ENCODE measurements at places on chromosomes 11 and 22.

DNA sequence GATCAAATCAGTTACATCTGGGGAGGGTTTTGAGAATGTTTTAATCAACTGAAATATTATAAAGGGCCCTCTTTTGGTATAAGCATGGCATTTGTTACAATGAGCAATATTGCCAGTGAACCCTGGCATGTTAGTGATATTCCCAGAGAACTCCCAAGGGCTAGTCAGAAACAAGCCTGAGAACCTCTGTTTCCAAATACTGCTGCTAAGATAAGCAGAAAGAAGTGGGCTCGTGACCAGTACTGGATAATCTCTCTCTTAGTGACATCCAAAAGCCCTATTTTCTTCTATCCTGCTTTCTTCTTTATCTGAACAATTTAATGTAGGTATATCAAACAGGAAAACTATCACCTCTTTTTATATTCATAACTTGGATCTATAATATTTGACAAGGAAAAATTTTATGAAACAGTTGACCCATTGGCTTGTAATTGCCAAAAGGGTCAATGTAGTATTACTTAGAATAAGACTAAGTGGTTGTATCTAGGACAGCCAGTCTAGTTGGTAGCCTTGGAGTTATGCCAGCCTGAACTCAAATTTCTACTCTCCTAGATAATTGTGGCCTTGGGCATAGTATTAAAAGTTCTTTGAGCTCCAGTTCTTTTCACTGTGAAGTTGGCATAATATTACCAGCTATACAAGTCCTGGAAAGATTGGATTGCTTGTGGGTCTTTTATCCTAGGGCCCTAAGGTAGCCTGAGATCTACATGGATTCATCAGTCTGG lies 15.7 kb downstream of the CAT start:
- no peak for DNase-seq

DNA sequence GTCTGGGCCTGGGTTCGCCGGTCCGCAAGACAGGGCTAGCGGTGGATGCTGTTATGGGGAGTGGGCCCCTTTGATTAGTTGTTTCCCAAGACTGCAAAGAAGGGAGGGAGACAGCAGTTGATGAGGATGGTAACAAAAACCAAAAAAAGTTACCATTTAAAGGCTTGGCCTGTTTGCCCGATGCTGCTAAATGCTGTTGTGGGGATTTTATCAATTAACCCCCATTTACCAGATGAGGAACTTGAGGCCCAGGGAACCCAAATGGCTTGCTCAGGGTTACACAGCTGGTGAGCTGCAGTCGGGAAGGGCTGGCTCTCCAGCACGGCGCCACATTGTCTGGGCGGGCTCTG lies 3.4 kb downstream of the TRPT1 start:
- no peak for DNase-seq

GRCh38 chr22:26367402-26368245 lies 61.4 kb upstream of the ASPHD2 start:
- no peak for DNase-seq

- no peak for DNase-seq
Observed at GRCh38 chr22:30447656-30448055, 22.1 kb downstream of the MTFP1 start.

DNA sequence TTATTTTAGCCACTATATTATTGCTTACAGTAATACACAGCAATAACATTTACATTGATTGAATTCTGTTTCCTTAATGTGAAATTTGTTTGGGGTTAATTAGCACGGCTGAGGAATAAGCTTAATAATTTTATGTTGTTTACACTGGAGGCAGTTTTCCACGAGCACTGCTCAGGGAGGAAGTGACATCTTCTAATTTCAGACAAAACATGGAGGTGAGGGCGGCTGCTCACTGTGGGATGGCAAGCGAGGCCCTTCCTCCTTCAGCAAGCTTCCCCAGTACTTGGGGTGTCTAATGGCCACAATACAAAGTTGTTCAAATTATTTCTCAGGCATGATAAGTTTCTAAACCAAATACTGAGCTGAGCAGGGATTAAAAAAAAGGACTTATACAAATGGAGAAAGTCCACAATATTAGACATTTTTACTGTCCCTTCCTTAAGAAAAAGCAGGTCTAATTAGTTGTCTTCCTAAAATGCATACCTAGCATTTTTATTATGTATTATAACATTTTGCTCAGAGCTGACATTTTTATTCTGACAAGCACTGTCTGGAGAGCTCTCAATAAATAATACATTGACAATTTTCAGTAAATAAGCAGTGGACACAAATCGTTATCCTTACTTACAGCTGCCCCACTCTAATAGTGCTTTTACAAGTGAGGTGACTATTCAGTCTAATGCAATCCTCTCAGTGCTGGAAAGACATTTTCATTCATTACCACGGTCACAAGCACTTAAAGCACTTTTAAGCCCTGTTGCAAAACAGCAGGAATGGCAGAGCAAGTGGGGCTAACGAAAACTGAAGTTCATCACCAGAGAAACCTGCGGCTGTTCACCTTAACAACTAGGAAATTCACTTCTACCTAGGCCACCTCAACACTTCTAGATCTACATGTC lies 56.2 kb downstream of the SOX6 start:
- no peak for DNase-seq

DNA sequence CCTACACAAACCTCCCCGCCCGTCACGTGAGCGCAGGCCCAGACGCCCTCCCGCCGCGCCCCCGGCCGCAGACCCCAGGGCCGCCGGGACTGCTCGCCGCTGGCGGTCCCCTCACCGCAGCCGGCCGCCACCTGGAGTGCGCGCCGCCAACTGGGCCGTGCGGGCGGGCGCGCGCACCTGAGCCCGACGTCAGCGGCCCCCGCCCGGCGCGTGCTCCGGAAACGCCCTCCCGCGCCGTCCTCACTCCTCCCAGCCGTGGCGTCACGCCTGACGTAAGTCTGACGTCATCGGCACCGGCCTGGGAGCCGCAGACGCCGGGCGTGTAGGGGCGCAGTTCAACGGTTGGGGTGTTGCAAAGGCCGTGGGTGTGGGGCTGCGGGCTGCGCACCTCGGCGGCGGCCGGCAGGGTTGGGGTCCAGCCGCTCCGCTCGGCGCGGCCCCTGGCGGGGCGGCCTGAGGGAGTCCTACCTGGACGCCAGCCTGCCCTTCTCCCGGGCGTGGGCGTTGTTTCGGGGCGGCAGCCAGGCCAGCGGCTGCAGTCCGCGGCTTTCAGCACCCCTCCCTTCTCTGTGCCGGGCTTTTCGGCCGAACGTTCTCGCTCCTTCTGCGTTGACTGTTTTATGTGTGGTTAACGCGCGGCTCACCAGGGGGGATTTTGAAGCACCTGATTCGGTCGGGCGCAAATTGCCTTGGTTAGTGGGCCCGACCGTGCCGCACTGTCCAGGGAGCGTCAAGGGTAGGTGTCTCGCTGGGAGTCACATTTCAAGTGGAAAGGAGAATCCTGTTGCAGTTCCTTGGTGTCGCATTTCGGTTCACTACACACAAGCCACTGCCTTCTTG lies at the start of gene JOSD1:
JOSD1 (minus strand) TSS at position 155 of the 840 bp plus-strand sequence. CDS start 956 bp downstream, outside the sequence.
- DNase-seq = no peak

DNA sequence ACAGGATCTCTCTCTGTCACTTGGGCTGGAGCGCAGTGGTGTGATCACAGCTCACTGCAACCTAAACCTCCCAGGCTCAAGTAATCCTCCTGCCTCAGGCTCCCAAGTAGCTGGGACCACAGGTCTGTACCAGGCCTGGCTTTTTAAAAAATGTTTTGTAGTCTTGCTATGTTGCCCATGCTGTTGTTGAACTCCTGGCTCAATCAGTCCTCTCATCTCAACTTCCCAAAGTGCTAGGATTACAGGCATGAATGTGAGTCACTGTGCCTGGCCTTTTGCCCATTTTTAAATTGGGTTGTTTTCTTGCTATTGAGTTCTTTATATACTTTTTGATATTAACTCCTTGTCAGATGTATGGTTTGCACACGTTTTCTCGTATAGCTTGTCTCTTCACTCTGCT lies 33.0 kb upstream of the PITPNB start:
- DNase-seq = no peak

GRCh38 chr11:66007201-66007634 lies 4.6 kb upstream of the CST6 start:
- no peak for DNase-seq

GRCh38 chr11:59730896-59731565 lies 17.4 kb upstream of the OR10V1 start:
- no peak for DNase-seq

- no peak for DNase-seq
Observed at GRCh38 chr22:31533374-31533773, 37.0 kb downstream of the SFI1 start.

GRCh38 chr22:24693379-24693778 lies 81.1 kb downstream of the PIWIL3 start:
- DNase-seq = no peak

GRCh38 chr22:39144101-39144767 lies 8.2 kb downstream of the CBX7 start:
- no peak for DNase-seq

DNA sequence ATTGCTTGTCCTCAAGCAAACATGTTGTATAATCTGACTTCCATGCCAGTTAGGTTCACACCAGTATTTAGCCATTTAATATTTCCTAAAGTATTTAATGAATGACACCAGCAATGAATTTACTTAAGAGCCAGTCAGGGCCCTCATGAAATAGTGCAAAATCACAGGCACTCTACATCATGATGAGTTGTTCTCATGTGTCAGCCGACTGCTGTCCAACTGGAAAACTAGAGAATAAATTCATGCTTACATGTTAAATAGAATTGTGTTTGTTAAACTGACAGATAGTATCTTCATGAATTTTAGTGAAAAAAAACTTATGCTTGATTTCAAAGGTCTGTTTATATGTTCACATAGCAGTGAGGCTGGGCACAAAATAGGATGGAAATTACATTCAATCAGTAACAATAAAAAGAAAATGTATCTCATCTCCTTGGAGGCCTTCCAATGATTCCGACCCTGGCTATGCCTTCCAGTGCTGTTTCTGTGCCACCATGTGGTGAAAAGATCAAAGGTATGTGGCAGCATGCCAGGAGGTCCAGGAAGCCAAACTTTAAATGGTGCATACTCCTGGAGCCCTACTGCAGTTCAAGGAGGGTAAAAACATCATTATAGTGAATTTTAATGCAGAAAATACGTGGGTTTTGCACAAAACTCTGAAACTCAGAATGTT lies 45.2 kb downstream of the CTSC start:
- DNase-seq = peak; percentile 19

DNA sequence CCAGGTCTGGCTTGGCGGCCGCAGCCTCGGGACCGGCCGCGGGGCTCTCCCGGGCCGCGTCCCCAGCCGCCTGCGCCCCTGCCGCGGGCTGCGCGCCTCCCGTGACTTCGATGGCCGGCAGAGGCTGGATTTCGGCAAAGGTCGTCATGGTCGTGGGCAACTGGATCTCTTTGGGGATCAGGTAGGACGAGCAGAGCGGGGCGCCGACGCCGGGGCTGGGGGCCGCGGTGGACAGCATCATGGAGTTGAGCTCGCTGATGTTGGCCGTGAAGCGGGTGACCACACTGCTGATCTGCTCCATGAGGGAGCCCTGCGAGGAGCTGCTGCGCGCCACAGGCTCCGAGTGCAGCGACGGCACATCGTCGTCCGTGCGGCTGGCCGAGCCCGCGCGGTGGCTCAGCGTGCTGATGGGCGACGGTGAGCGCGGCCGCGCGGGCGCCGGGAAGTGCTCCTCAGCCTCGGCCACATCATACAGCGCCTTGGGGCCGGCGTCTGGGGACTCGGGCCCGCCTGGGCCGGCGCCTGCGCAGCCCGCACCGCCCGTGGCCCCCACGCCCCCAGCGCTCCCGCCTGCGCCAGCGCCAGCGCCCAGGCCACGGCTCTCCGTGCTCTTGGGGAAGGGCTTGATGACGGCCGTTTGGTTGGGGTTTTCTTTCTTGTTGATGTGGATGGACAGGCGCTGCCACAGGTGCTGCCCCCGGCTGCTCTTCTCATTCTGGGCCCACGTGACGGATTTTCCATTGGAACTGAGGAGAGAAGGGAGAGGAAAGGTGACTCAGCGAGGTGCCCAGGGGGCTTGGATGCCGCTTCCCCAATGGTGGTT lies 171.4 kb upstream of the CTSC start:
- DNase-seq = no peak

GRCh38 chr22:19176732-19177131 lies 1.8 kb downstream of the SLC25A1 start:
- no peak for DNase-seq
